ENCODE measurements at places on chromosomes 16 and 17.

DNA sequence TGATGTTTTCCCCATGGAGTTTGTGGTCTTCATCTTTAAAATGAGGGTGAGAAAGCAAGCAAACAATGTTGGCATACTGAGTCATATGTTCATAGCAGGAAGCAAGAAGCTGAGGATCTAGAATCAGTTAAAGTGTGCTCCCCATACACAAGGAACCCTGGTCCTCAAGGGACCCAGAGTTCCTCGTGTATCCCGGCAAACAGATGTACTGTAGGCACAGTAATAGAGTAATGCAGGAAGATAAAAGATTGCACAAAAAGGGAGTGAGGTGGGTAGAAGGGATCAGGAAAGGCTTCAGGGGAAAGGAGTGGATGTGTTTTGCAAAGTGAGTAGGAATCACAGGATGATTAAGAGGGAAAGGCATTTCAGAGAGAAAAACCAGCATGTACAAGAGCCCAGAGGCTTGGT, 412.3 kb upstream of the CDH11 start:
- no peak for DNase-seq

DNA sequence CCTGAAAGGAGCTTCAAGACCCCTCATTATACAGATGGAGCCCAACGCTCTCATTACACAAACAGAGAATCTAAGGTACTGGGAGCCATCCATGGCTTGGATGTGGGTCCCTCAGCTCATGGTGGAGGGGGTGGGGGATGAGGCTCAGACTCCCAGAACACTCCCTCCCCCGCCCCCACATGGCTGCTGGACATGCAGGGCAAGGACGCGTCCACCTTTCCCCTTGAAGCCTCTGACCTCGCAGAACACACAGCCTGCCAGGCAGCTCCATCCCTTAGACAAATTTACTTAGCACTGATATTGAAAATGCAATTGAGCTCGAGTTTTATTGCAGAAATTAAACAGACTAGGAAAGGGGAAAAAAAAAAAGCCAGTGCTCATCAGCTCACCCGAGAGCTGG, 203.9 kb downstream of the ZNF423 start:
- DNase-seq: no peak

GRCh38 chr17:3924512-3925350, 8.5 kb upstream of the P2RX1 start:
- no peak for DNase-seq

DNA sequence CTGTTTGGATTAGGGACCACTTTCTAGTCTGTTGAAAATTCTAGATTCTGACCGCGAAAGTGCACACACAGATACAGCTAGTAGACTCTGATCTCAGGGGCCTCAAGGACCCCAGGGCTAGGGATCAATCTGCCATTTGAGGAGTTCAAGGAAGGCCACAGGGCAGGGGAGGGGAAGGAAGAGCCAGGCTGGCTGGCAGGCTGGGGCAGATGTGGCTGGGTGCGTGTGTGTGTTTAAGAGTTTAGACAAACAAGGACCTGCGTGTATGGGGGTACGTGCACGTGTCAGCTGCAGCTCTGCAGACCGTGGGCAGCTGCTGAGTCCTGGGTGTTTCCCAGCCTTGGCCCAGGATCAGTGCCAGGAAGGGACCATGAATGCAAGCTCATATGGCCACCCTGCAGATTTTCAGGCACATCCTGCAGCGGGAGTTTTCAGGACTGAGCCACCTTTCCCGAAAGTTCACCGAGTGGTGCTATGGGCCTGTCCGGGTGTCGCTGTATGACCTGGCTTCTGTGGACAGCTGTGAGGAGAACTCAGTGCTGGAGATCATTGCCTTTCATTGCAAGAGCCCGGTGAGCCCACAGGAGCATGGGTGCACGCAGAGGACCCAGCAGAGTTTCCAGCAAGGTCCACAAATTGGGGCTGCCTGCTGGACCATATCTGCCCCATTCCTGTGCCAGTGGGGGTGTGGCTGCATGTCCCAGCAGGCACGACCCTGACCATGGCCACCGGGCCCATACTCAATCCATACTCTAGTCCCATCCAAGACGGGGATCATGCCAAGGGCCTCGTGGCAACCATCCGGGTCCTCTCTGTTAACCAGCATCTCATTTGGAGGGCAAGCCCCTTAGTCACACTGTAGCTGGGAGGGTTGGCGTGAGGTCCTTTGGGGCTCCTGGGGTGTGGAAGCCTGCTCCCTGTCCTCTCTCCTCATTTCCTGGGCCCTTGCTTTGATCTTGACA, 10.6 kb downstream of the TRPV2 start:
- DNase-seq: no peak

GRCh38 chr16:77227745-77228144, 28.5 kb downstream of the SYCE1L start:
- DNase-seq: no peak

DNA sequence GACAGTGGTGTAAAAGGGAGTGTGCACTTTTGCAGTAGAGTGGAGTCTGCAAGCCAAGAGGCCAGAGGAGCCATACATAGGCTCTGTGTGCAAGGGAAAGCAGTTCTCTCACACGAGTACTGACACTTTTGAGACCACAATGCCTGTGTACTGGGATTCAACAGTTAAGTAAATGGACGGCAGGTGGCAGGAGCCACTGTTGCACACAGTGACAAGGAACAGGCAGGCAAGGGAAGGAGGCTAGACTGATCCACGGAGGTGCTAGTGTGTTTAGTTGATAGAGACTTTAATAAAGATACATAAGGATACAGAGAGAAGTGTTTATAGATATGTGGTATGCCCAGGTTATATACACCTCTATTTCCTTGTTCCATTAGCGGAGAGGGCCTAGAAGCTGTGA, 67.0 kb downstream of the MPRIP start:
- DNase-seq: peak; percentile 61

GRCh38 chr16:72112452-72112792, 18.8 kb downstream of the DHX38 start:
- DNase-seq: no peak

DNA sequence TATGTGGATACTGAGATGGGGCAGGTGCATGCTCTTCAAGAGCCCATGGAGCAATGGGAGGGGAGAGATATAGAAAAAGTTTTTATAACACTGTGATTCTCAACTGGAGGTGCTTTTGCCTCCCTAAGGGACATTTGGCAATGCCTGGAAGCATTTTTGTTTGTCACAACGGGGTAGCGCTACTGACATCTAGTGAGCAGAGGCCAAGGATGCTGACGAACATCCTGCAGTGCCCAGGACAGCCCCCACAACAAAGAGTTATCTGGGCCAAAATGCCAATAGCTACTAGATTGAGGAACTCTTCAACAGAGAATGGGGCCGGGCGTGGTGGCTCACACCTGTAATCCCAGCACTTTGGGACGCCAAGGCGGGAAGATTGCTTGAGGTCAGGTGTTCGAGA, 67.2 kb upstream of the CLEC3A start:
- no peak for DNase-seq

DNA sequence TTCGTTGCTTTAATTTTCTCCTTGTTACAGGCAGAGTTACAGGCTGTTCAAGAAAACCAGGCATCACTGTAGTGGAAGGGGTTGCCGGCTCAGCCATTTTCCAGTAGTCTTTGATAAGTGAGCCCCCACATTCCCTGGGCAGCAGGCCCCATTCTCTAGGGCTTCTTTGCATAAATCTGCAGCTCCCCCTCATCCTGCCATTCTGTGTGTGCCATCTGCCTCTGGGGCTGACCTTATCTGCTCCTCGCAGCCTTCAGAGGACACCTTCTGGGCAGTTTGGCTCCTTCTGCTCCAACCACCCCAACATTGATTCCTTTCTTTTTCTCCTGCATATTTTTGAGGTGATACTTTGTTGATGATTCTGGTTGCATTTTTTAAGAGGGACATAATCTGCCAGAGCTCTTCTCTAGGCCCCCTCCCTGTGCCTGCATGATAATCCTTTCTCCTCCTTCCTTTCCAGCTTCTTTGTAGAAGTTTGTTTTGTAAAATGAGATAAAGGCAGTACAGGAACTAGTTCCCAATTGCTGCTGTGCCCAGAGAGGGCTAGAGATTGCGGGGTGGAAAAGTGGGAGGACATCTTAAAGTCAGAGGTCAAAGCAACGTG, 17.1 kb downstream of the RND2 start:
- DNase-seq: no peak

DNA sequence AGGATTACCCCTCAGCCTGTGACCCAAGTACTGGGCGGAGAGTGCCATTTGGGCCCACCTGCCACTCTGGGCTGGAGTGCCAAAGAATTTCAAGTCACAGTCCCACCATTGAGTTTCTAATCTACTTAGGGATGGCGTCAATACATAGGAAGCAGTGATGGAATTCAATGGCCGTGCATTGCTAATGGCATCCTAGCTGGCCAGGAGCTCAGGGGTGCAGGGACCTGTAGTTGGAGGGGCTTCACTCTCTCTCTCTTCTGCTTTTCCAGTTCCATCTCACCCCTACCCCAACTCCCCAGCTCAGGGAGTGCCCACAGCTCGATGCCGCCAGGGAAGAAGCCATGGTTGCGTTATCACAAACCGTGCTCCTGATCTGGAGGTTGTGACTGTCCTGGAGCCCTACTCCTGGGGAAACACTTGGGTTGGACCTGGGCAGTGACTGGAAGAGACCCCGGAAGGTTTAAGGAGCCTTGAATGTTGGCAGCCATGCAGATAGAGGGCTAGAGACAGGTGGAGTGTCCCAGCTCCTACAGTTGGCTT, 2.4 kb downstream of the MMP15 start:
- no peak for DNase-seq

DNA sequence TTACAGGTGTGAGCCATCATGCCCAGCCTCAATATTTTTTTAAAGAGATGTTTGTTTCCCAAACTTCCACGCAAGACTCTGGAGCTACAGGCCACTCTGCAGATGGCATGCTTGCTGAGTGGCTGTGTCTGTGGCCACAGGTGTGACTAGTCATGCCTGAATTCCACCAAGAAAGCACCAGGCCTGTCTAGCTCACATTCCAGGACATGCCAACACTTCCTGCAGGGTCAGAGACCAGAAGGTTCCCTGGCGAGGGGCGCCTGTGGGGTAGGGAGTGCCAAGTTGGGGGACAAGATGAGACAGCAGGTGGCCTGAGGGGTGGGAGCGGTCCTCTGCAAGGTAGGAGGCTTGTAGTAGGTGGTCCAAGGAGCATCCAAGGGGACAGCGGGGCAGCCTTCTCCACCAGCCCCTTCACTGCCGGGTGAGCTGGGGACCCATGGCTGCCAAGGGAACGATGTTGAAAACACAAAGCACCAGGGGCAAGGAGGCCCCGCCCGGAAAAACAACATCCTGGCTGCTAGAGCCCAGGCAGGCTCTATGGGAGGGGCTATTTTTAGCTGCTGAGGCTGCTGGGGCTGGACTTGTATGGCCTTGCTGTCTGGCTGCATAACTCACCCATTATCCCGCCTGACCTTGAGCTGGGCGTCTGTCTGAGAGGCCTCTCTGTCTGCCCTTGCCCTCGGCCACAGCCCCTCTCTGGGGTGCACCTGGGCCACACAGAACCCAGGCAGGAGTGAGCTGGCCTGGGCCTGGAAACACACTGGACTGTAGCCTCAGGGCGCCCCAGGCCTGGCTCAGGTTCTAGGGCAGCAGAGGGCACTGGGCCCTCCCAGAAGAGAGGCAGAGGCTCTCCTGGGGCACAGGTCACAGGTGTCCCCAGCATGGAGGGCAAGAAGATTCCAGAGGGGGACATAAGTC, 5.7 kb downstream of the TRIM47 start:
- no peak for DNase-seq

DNA sequence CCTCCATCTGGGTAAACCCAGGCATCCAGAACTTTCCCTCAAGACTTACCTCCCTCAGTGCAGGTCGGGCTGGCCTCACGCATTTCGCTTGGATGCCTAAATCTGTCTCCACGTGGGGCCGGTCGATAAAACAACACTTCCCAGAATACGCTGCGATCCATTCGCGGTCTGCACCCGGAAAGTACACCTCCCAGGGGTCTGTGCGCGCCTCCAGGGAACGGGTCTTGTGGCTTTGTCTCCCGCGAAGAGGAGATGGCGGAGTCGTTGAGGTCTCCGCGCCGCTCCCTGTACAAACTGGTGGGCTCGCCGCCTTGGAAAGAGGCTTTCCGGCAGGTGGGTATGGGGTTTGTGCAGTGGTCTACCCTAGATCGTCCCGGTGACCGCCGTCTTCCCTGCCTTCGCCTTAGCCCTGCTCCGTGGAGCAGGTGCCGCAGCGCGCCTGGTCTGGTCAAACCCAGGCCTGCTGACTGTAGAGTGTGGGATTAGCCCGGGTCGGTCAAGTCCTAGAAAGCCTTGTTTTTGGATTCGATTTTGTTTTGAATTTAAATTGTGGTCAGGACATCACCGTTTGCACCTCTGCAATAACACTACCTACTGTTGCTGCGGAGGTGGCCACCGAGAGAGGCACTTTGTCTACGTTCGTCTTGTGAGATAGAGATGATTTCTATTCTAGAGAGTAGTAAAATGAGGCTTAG, at the start of gene RPAIN:
TSS of gene RPAIN (plus strand) at position 224 of the 695 bp plus-strand sequence. CDS start at position 253, 29 bp downstream.
- peak; percentile 48 for DNase-seq

DNA sequence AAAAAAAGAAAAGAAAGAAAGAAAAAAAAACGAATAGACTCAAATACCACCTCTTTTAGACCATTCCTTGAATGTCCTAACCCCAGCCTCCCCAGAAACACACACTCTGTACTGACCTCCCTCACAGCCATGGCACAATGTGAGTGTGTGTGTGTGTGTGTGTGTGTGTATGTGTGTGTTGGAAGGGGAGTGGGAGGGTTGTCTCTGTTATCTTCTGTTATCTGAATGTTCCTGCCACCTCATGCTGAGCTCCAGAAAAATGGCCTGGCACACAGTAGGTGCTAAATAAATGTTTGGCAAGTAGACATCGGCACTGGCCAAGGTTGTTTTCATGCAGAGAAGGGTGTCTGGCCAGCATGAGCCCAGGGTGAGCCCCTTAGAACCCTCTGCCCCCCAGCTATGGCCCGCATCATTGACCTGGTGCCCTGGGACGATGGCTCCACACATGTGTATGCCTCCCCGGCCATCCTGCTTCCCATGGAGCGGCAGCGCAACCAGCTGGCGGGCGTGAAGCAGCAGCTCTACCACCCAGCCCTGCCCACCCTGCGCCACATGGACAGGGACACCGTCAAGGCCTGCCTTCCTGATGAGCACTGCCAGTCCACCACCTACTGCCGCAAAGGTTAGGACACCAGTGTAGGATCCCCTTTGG, 6.6 kb upstream of the CNGB1 start:
- DNase-seq: no peak

DNA sequence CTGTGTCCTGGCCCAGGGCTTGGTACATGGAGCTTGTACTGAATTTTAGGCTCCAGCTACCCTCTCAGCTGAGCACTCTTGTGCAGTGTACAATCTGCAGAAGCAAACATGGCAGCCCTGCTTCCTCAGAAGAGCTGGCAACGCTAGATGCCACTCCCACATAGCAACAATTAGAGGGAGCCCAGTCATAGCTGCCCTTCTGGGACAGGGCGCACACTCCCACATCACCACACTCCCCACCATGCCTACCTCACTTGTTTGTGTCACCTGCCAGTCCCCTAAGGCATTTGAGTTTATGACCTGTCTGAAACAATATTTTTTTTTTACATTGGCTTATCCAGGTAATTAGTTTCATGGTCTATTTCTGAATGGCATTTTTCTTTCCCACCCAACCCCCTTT, 72.3 kb downstream of the C17orf67 start:
- DNase-seq: no peak

DNA sequence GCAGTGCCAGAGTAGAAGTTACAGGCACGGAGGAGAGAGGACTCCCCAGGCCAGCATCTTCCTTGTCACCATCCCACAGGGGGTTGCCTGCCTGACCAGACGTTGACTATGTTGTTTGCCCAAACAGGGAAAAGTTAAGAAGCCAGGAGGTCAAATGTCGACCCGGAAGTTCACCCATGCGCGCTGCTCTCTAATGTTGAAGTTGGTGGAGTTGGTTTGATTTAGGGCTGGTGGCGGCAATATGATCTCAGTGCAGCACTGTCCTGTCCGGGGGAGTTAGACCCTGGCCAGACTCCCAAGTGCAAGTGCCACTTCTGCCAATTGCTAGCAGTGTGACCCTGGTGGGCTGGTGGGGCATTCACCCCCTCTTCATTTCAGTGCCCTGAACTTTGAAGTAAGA, 30.4 kb downstream of the RGS9 start:
- no peak for DNase-seq

All from hematopoietic multipotent progenitor cell treated with erythropoietin and hydrocortisone succinate and interleukin-3 and kit ligand, for 17 days (in vitro differentiated cells).